Myometrial cell (primary cell): ENCODE measurements at places on chromosomes 12 and 14. TPM values are rescaled to one million over a fixed set of nuclear protein-coding genes. Genes with fewer than 3 reads are reported as not detected.

KRT83 gene
- not detected in 2 replicates for total RNA-seq

TAS2R31 gene
- 0.18 TPM in 1 of 2 replicates, not detected in the other for total RNA-seq

KCNMB4 gene
- total RNA-seq: under 0.01 and 0.71 TPM in 2 replicates

TUBA1A gene
- 1,622 and 1,849 TPM in 2 replicates for total RNA-seq

DENND5B gene
- 2.0 and 3.7 TPM in 2 replicates for total RNA-seq

PRICKLE1 gene
- 13.3 and 17.0 TPM in 2 replicates for total RNA-seq

CCDC177 gene
- not detected in 2 replicates for total RNA-seq

KCNA5 gene
- total RNA-seq: not detected in 2 replicates

CPNE6 gene
- not detected in 2 replicates for total RNA-seq
